Stimulated activated CD8-positive, alpha-beta memory T cell treated with anti-CD3 and anti-CD28 coated beads, Interleukin-4, amount 100 ng/mL, for 24 hours (primary cell): ENCODE measurements at places on chromosomes 4 and X.

- no peak for DNase-seq
Measured at GRCh38 chr4:4677556-4678522, 136.0 kb upstream of the STX18 start.

- no peak for DNase-seq
Measured at GRCh38 chr4:62670514-62670913, 1470.4 kb downstream of the ADGRL3 start.

DNA sequence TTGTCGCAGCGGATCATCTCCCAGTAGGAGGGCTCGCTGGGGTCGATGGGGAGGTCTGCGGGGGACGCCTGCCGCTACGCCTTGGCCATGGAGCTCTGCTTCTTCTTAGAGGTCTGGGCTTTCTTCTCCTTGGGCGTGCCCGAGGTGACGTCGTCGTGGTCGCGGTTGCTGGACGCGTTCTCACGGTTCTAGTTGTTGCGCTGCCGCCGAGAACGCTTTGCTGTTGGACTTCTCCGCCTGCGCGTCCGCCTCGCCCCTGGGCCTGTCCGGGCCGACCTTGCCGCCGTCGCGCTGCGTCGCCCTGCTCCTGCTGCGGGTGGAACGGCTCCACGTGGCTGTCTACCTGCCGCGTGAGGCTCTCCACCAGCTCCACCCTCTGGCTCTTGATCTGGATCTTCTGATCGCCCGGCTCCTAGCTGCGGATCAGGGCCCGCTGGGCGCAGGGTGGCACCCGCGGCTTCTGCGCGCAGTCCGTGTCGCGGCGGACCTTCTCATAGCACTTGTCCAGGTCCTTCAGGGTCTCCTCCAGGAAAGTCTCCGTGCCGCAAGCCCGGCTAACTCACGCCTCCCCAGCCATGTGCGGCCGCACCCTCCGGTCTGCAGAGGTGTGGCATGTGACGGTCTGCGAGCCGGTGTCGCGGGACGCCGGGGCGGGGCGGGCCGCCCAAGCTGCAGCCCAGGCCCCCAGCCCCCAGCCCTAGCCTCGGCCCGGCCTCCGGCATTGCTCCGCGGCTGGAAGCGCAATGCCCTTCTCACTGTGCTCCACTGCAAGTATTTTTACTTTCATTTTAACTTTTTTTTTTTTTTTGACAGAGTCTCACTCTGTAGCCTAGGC is 40.5 kb upstream of the OGT start:
- peak; percentile 24 for DNase-seq

DNA sequence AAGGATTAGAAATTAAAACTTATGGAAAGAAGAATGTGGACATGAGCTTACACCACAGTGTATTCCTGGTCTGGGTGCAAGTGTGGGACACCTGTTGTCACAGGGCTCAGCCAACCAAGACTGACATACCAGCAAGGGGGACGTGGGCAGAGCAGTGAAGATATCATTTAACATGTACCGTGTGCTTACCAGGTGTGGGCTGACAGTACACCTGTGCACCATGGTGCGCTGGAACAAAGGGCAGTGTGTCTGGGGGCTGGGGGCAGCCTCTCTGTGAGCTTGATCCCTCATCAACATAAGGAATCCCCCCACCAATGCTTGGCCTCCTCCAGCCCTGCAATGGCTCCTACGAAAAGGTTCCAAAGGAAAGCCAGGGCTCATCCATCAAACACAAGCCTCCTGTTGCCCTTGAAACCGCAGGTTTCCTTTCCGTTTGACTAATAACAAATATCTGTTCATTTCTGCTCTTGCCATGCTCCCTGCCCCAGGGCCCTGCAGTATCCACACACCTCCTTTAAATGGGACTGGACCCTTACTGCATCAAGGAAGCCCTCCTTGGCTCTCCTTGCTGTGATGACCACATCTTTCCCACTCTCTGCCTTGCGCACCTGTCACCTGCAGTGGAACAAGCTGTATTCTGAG is 16.7 kb downstream of the EVC2 start:
- DNase-seq: no peak

GRCh38 chrX:135528254-135528653 is 7.8 kb downstream of the INTS6L start:
- DNase-seq: no peak

DNA sequence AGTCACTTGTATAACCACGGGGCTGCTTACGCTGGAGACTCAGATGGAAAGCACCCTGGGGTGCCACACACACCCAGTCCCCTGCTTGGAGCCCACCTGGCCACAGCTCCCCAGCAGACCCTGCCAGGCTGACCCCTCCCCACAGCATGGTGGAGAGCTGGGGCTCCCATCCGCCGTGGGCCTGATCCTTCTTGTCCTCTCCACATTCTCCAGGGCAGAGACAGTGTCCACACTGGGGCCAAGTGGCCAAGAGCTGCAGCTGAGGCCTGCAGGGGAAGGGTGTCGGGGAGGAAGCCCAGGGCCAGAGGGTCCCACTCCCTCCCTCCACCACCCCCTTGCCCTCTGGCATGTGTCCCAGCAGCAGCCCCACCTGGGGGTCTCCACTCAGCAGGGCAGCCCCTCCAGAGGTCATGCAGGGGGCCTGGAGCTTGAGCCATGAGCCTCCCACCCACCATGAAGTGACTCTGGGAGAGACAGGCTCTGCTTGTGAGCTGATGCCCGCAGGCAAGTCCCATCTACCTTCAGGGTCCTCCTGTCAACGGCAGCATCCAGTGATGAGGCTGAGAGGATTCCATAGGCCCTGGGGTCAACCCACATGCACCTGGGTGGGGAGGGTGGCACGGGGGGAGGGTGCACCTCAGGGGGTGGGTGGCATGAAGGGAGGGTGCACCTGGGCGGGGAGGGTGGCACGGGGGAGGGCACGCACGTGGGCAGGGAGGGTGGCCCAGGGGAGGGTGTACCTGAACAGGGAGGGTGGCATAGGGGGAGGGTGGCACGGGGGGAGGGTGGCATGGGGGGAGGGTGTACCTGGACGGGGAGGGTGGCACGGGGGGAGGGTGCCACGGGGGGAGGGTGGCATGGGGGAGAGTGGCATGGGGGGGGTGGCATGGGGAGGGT is 56.4 kb downstream of the FAM53A start:
- no peak for DNase-seq

GRCh38 chr4:36310216-36310615 is 28.8 kb downstream of the DTHD1 start:
- no peak for DNase-seq

DNA sequence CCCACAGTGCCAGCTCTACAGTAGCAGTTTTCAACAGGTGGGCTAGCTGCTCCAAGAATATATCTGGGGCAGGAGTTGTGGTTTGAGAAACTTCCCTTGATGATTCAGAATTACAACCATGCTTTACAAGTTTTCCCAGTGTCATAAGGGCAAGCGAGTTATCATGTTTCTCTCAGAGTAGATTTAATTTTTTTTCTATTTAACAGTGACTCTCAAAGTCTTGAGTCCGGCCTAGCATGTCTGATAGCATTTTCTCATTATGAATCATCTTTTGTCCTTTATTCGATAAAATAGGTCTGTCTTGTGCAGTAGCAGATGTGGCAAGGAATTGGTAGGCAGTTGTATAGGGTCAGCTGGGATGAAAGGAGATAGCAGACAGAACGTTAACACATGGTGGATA is 62.2 kb upstream of the SPANXD start:
- DNase-seq: no peak

DNA sequence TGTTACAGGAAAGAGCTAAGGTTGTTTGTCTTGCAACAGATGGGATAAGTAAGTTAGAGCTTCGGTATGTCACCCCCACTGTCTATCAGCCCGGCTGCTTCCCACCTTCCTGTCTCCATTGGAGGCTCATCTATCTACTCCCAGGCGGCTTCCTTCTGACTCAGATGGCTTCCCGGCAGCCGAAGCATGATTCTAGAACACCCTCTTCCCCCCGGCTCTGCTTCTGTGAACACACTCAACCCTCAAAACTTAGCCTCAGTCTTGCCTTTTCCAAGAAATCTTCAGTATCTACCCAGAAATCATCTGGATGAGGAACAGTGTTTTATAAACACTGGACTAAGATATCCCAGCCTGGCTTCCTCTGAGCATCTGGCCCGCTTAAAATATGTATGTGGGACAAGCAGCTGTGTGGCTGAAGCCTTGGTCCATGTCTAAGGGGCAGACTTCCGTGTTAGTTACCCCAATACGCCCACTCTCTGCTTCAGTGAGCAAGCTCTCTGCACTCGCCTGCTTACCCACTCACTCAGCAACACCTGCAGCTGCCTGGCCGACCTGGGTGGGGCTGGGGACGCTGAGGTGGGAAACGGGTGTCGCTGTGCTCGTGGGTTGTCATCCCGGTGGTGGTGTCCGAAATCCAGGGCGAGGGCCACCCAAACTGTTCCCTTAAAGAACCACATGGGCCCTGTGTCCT is 12.0 kb upstream of the SLC2A9 start:
- DNase-seq: no peak

GRCh38 chr4:169340834-169341233 is 70.1 kb upstream of the SH3RF1 start:
- DNase-seq: no peak

GRCh38 chr4:81049907-81050306 is 19.4 kb downstream of the BMP3 start:
- no peak for DNase-seq

- no peak for DNase-seq
Measured at GRCh38 chrX:41468647-41469323, 21.6 kb downstream of the NYX start.
